GM23248 (cell line): ENCODE measurements at places on chromosomes 16 and 17. TPM values are rescaled to one million over a fixed set of nuclear protein-coding genes. Genes with fewer than 3 reads are reported as not detected.

DNA sequence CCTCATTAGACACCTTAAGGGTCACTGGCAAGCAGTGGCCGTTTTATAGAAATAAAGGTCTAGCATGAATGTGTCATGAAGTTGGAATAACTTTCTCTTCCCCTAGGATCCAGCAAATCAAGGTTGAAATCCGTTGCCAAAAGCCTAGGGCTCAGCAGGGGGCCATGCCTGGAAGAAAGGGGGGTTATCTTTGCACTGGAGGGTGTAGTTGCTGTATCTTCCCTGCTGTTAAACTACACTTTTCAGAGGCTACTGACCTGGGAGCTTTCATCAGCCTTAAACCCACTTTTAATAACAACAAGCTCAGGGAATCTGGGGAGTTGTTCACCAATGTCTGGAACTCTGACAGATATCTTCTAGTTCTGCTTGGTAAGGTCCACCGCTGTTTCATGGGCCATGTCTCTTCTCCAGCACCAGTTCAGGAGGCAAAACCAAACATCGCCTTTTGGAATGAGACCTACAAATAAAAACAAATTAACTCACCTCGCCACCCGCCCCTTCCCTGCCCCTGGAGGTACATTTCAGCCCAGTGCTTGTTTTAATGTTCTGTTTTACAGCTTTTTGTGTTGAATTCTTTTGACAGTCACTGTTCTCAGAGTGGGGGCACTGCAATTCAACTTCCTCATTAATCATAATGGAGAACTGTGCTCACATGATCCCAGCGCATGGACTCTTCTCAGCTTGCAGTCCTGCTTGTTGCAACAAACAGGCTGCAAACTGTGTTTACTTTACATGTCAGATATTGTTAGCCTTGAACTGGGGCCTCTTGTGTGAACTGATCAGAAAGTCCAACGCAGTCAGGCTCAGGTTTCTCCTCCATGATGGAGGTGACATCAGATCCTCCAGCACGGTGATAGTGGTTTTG is 508.7 kb downstream of the KCNJ2 start:
- DNase-seq, result no peak

GRCh38 chr17:36742267-36743000 is 141.1 kb downstream of the MRM1 start:
- DNase-seq, result no peak

- no peak for DNase-seq
Observed at GRCh38 chr17:2708585-2709182, 2.9 kb downstream of the CLUH start.

DNA sequence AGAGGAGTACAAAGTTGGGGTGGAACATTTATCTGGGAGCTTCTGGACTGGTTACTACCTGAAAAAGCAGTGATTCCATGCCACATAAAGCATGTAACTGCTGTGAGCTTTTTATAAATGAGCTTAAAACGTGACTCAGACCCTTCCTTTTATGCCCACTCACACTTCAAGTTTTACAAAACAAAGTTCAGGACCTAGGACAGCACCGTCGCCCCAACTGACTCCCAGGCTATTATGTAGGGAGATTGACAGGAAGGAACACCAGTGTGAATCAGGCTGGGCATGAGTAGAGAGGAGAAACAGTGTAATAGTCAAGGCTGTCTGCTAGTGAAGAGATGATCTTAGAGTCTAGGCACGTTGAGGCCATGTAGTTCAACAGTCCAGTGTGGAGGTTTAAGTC is 91.6 kb upstream of the DNAH9 start:
- DNase-seq, result peak; percentile 6

GRCh38 chr17:62187681-62188080 is 122.6 kb upstream of the MED13 start:
- DNase-seq, result peak; percentile 28

DNA sequence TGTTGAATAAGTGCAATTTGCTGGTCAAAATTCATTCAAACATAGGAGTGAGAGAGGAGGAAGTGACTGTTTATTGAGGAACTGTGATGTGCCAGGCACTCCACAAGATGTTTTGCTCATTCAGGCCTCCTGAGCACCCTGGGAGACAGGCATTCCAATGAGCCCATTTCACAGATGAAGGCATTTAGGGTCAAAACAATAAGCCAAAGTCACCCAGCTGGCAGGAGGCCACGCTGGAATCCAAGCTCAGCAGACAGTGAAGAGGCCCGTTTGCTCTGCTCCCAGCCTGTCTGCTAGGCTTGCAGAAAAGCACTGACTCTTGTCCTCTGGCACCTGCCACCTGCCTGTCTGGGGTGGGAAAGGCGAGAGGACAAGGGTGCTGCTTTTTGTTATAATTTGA is 10.1 kb upstream of the SLC25A39 start:
- DNase-seq, result no peak

DNA sequence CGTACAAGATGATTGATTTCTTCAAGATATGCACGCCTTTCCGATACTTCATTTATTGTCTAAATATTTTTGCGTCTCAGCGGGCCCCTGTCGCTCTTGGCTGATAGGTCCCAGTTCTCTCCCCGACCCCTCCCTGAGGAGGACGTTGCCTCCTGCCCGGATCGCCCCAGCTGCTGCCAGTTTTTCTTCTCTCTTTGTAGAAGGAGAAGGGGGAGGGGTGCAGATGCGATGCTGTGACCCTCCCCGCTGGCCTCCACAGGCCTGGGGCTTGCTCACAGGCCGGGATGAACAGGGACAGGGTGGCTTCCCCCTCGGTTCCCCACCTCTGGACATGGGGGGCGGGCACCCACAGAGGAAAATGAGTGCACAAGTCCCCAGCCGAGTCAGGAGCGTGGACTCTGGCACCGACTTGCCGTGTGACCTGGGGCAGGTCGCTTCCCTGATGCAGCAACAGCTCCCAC is 53.6 kb upstream of the ZC3H18 start:
- DNase-seq, result no peak

IRF8 gene
- 0.31 and 0.58 TPM in 2 replicates for polyA plus RNA-seq

ASGR2 gene
- polyA plus RNA-seq, result not detected in 2 replicates

GRB2 gene
- polyA plus RNA-seq, result 96.6 and 105 TPM in 2 replicates

UTS2R gene
- not detected in 2 replicates for polyA plus RNA-seq

TMEM100 gene
- polyA plus RNA-seq, result 0.18 TPM in 1 of 2 replicates, not detected in the other

MMP2 gene
- 1,457 and 1,484 TPM in 2 replicates for polyA plus RNA-seq

EPOP gene
- polyA plus RNA-seq, result 1.0 and 1.2 TPM in 2 replicates

FBXO39 gene
- not detected in 2 replicates for polyA plus RNA-seq

CTRB1 gene
- polyA plus RNA-seq, result not detected in 2 replicates

CDRT15L2 gene
- not detected in 2 replicates for polyA plus RNA-seq
